ENCODE measurements at places on chromosomes 2 and 18.

DNA sequence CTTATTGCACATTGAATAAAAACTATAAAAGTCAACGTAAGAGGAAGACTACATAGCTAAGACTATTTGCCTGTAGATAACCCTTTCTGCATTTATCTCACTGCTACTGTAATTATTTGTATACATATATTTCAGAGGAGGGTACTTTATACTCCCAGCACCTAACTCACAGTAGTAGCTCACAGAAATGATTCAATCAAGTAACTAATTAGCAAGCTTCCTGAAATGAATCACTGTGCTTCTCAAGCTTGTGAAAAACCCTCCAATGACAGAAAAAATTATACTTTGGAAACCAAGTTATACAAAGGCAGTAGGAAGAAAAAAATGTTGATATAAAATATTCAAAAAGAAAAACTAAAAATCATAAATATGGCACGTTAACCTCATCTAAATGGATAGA is 124.9 kb downstream of the NBAS start:
- no peak for DNase-seq

- no peak for DNase-seq
Measured at GRCh38 chr2:168658706-168659105, 143.7 kb upstream of the NOSTRIN start.

DNA sequence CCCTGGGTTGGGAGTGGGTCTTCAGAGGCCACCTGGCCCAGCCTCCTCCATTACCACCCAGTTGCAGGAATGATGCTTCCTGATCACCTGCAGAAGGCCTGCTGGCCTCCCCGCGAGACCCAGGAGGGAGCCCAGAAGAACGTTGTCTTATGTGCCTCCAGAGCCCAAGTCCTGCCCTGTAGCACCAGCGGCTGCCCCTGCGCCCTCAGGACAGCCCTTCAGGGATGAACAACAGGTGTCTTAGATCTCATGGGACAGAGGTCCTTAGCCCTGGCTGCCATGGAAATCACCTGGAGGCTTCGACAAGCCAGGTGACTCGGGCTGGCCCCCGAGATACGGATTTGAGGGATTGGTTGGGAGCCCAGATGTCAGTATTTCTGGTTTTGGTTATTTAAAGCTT is 278.8 kb downstream of the CELF4 start:
- DNase-seq, result no peak

- no peak for DNase-seq
Measured at GRCh38 chr2:130891966-130892365, 55.3 kb downstream of the ARHGEF4 start.

- DNase-seq, result no peak
Measured at GRCh38 chr2:74221091-74221490, 22.7 kb downstream of the MTHFD2 start.

DNA sequence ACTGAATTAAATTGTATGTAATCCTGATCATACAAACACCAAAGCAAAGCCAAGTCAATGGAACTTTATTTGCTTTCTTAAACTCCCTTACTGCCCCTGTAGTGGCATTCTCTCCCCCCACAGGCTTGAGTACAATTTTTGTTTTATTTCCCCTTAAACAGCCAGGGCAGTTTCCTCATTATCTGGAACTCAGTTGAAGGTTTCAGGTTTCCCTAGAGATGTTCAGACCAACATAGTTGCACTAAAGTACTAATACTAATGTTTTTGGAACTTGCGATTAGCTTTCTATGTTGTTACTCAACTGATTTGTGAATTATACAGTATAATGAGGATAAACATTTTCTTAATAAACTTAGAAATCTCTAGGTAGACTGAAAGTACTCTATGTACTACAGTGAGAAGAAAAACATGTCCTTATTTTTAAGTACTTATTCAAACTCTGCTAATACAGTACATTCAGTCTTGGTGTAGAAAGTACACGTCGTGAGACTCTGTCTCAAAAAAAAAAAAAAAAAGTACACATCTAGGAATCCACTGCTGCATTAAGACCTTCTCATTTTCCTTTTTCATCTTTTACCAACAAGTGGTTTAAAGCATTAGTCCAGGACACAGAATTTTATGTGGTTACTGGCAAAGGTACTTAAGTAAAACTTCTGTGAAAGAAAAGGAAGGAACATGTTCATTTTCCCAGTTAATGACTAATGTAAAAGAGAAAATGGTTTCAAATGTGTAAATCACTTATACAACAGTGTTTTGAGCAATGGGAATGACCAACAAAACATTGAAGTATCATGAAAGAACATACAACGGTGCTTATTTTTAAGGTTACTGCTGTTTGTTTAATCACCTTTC is 209.5 kb upstream of the SMAD7 start:
- no peak for DNase-seq

- DNase-seq, result no peak
Measured at GRCh38 chr2:212181646-212182045, 357.0 kb downstream of the ERBB4 start.

DNA sequence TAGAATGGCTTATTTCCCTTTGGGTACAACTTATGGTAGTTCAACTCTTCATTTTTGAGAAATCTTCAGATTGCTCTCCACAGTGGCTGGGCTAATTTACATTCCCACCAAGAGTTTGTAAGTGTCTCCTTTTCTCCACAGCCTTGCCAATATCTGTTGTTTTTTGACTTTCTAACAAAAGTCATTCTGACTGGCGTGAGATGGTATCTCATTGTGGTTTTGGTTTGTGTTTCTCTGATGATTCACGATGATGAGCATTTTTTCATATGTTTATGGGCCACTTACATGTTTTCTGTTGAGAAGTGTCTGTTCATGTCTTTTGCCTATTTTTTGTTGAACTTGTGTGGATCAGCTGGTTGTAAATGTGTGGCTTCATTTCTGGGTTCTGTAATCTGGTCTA is 871.0 kb downstream of the EPHA4 start:
- DNase-seq, result no peak

DNA sequence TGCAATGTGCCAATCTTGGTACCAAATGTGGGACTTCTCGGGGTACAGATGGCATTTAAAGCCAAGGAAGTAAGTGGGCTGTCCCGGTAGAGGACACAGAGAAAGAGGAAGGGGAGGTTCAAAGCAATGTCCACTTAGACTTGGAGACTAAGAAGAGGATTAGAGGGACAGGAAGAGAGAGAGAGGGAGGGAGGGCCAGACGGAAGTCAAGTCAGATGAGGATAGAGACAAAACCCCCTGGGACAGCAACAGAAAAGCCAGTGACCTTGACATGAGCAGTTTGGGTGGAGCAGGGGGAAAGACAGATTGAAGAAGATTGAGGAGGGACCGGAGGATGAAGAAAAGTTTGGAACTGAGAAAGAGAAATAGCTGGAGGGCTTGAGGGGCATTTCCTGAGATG is 164.5 kb downstream of the NCK2 start:
- no peak for DNase-seq

GRCh38 chr2:13884291-13884976 is 748.1 kb upstream of the LRATD1 start:
- no peak for DNase-seq

DNA sequence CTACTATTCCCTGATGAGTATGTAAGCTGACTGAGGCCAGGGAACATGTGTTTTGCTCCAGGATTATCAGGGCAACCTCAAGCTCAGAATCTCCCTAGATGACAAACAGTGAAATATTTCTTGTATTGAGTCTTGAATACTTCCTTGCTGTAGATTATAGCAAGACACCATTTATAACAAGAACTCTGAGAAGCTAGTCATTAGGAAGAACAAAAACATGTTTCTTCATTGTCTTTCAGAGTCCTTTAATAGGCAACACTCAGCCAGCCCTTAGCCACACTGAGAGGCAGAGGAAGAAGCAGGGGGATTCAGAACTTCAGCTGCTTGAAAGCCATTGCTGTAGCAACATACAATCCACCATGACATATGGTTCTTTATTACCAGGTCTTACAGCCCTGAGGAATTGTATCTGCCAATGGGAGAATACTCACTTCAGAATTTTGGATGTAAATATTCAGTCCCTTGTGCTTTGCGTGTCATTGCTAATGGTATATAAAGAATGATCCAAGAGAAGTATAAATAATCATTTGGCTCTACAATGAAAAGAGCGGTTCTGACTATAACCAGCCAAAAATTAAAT is 117.5 kb upstream of the NCKAP5 start:
- no peak for DNase-seq

DNA sequence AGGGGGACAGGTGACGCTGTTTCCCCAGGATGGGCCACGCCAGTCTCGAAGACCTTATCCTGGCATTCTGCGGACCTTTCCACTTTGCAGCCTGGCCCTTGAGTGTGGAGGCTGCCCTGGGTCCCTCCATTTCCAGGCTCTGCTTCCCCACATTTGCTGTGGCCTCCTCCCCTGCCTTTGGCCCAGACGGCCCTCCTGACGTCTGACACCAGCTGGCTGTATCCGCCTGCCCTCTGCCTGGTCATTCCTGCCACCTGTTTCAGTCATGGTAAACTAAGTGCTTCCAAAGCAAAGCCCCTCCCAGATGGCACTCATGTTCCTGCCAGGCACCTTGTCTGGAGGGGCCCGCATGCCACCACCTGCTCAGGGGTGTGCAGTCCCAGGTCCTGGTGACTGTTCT is 95.1 kb downstream of the ASB1 start:
- no peak for DNase-seq

- no peak for DNase-seq
Measured at GRCh38 chr2:84846041-84846663, 34.7 kb downstream of the TRABD2A start.

DNA sequence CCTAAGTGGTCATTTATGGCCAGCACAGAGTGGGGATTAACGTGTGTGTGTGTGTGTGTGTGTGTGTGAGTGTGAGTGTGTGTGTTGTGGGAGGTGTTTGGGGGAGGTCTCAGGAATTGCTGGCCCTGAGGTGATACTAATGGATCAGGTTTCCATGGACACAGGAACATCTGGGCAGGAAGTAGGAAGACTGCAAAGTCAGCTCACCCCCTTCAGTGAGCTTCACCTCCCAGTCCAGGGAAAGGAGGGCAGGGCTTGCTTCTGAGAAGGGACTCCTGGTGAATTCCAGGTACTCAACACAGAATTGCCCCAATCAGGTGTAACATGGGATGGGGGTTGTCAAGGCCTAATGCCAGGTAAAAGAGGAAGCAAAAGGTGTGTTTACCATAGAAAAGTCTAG is 30.3 kb upstream of the IL1R1 start:
- DNase-seq, result no peak

- no peak for DNase-seq
Measured at GRCh38 chr18:62152844-62153243, 34.0 kb downstream of the PIGN start.

- DNase-seq, result no peak
Measured at GRCh38 chr2:130336877-130337734, 5.6 kb upstream of the IMP4 start.

GRCh38 chr2:98060277-98060676 is 26.7 kb upstream of the VWA3B start:
- no peak for DNase-seq

- DNase-seq, result no peak
Measured at GRCh38 chr2:73257425-73258125, 23.5 kb downstream of the CCT7 start.

GRCh38 chr2:169493360-169493759 is 14.1 kb downstream of the BBS5 start:
- DNase-seq, result no peak

DNA sequence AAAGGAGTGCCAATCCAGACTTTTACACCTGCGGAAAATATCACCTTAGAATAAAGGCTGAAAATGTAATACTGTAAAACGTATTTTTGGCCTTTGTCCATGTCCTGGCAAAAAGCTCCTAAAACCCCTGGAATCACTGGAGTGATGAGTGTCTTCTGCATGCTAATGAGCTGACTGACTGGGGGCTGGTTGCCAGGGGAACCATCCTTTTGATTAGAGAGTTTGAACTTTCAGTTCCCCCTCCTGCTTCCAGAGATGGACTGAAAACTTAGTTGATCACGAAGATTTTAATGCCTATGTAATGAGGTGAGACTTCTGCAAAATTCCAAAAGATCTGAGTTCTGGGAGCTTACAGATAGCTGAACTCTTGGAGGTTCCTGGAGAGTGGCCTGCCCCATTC is 20.5 kb downstream of the PUM2 start:
- DNase-seq, result no peak

- no peak for DNase-seq
Measured at GRCh38 chr2:239579524-239580198, 178.8 kb upstream of the HDAC4 start.

DNA sequence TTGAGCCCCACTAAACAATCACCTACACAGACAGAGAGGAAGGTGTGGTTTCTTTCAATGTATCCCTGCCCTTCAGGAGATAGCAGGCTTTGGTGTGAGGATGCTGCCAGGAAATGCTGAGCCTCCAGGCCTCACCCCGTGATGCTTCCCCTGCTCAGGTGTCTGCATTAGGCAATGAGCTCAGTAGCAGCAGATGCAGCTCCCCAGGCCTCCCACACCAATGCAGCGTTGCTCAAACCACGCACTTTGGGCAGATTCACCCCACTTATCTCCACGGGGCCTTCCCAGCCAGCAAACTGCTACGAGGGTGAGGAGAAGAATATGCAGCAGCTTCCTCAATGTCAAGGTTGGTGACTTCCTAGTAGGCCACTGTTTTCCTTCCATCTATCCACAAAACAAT is 229.3 kb upstream of the PXDN start:
- no peak for DNase-seq

- no peak for DNase-seq
Measured at GRCh38 chr2:201788371-201788770, 7.6 kb upstream of the ALS2 start.

DNA sequence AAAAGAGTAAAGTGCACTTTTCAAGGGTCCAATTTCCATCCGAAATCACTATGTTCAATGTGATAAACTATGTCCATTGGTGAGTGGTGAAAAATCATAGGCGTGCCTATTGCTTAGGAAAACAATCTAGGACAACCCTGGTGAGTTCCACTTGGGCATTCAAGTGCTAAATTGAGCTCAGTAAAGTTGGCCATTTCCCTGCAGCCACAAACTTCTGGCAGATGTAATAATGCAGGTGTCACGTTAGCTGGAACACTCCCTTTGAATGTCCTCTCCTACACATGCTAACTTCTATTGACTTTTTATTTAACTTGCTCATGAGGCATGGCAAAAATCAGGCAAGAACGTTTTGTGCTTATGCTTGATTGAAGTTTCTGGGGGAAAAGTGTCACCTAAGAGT is 67.1 kb downstream of the CPS1 start:
- DNase-seq, result no peak

DNA sequence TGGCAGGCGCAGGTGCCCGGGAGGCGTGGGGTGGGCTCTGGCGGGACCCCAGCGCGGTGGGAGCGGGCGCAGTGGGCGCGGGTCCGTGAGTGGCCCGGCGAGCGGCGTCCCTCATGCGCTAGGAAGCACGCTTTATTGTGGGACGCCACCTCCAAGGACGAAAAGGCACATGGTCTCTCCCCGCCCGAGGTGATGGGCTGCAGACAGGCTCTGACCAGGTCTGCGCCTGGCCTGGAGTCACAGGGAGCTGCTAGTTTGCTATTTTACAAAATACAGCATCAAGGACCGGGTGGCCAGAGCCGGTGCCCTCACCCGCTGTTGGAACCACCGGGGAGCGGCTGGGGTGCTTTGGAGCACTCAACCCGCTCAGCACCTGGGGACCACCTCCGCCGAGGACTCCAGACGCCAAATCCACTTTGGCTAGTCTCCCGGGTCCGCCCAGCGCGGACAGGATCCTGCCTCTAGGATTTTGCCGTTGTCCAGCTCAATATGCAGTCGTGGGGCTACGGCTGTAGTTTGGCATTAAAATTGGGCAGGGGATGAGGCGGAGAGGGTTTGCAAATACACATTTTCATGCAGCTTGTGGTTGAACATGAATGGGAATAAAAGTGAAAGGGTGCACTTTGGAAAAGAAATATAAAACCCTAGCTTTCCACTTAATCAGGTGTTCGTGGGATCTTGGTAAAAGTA is 65.4 kb downstream of the LRRFIP1 start:
- DNase-seq, result no peak

Data from GOT3 (cell line).